ENCODE measurements at places on chromosomes 5 and 9.
A peak's percentile ranks its signal among the peaks of the same experiment; 100 is the strongest.

DNA sequence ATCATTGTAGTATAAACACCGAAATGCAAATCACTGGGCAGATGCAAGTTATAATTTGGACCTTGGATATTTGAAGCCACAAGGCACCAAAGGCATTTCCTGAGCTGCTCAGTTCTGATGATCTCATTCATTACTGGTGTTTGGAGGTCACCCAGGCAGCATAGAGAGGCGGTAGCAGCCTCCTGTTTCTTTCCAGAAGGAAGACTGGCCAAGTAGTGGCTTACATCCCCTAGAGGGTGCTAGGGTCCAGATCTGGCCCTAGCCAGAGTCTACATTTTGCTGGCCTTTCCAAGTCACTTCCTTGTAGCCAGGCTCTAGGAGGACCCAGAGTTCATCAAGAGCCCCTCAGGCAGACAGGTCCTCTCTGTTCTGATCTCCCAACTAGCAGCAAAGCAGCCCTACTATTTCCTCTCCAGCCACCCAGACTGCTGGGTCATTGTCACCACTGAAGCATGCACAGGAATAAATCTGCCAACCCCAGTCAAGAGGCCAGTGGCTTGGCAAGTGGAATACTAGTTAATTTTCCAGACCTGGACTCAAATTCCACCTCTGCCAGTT is 33.4 kb upstream of the TTC1 start:
- DNase-seq: peak; percentile 36

GRCh38 chr9:95504053-95504963 is 12.5 kb downstream of the PTCH1 start:
- no peak for DNase-seq

GRCh38 chr5:40682154-40683017 is 2.7 kb downstream of the PTGER4 start:
- peak; percentile 65 for DNase-seq

GRCh38 chr9:32251539-32251938 is 132.9 kb upstream of the ACO1 start:
- peak; percentile 83 for DNase-seq

DNA sequence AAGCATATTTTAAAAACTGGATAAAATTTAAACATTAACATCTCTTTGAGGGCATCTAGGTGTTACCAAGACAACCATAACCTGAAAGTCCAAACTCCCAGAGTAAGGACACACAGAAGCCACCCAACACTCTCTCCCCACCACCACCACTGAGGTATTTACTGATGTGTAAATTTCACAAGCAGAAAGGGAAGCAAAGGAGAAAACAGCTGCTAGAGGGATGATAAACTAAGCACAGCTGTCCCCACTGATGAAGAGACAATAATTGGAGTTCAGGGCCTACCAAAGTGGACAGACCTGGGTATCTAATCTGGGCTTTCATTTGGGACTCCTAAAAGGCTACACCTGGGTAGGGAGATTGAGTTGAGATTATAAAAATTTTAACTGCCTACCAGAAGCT is 63.6 kb downstream of the FRMD3 start:
- DNase-seq: no peak

- no peak for DNase-seq
Measured at GRCh38 chr5:25516141-25516540, 871.4 kb upstream of the CDH10 start.

DNA sequence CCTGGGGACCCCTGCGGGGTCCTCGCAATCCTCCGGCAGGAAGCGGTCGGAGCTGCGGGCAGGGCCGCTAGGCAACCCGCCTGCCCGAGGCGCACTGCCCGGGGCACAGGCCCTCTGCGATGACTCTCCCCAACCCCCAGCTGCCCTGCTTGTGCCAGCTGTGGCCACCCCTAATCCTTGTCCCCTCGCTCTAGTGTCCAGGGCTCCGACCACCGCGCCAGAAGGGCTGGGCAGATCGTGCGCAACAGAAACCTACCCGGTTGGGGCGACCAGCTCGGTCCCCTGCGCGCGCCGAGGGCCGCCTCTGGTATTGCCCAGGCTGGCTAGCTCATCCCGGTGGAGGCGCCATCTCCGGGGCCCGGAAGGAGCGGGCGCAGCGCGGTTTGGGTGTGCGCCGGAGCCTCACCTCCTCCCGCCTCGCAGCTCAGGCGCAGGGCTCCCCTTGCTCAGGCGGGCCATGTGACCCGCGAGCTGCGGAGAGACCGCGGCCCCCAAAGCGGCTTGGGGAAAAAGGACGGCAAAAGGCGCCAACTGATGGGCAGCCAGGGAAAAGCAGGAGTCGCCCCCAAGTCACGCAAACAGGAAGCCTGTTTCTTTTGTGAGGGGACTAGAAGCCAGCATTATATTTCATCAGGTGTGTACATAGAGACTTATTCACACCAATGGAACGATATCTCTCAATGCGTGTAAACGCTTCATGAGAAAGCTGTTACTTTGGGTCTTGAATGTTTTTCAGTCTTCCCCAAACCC is 46.8 kb upstream of the RNF20 start:
- DNase-seq: peak; percentile 52

DNA sequence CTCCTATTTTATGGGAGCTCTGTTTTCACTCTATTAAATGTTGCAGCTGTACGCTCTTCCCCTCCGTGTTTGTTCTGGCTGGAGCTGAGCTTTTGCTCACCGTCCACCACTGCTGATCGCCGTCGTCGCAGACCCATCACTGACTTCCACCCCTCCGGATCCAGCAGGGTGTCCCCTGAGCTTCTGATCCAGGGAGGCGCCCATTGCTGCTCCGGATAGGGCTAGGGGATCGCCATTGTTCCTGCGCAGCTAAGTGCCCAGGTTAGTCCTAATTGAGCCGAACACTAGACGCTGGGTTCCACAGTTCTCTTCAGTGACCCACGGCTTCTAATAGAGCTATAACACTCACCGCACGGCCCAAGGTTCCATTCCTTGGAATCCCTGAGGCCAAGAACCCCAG is 96.2 kb upstream of the PRDM9 start:
- no peak for DNase-seq
